Stimulated activated CD8-positive, alpha-beta memory T cell treated with anti-CD3 and anti-CD28 coated beads, Interleukin-4, amount 100 ng/mL, for 1 hour (primary cell): ENCODE measurements at places on chromosomes 16 and 17.

DNA sequence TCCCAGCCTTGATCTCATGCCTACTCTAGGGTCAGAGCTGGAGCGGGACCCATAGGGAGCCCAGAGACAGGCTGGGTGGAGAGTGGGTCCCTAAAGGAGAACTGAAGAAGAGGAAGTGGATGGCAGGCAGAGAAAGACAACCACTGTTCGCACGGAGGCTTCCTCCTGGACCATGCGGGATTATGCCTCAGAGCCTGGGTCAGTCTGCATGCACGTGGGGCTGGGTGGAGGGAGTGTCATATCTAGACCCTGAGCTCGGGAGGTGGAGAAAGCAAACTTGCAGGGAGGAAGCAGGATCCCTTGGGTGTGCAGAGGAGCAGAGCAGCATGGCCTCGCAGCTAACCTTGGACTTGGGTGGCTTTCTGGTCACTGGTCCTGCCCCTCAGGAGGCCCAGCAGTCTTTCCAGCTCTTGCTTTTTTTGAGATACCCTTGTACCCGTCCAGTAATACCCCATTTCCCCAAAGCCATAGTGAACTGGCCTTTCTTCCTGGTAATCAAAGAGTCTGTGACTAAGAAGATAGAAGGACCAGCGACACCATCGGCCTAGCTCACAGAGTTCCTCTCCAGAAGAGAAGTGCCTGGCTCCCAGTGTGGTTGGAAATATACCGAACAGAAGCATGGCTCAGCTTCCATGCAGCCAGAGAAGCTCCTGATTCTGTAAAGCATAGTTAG, 344.2 kb downstream of the CPPED1 start:
- DNase-seq: no peak

DNA sequence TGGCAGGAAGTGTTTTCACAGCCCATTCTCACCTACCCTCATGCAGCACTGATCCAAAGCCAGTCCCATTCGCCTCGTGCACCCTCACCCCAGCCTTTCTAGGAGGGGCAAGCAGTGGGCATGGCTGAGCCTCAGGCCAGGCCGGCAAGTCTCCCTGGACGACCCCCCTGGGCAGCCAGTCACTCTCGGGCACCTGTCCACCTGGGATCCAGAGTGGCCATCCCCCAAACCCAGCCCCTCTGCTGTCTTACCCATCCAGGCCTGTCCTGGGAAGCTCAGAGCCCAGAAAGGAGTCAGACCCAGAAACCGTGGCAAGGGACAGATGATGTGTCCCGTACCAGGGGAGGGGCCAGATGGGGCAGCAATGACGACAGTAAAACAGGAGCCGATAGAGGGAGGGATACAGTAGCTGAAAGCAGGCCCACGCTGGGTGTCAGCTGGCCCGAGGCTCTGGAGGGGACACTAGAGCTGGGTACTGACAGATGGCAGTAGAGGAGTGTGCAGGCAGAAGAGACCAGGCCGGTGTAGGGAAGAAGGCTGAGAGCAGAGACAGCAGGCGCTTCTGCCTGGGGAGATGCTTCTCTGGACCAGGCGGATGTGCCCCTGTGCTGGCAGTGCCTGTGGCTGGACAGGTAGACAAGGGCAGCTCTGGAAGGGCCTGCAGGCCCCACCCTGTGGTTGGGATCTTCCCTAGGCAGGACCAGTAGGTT, 5.8 kb downstream of the CMTM3 start:
- no peak for DNase-seq

DNA sequence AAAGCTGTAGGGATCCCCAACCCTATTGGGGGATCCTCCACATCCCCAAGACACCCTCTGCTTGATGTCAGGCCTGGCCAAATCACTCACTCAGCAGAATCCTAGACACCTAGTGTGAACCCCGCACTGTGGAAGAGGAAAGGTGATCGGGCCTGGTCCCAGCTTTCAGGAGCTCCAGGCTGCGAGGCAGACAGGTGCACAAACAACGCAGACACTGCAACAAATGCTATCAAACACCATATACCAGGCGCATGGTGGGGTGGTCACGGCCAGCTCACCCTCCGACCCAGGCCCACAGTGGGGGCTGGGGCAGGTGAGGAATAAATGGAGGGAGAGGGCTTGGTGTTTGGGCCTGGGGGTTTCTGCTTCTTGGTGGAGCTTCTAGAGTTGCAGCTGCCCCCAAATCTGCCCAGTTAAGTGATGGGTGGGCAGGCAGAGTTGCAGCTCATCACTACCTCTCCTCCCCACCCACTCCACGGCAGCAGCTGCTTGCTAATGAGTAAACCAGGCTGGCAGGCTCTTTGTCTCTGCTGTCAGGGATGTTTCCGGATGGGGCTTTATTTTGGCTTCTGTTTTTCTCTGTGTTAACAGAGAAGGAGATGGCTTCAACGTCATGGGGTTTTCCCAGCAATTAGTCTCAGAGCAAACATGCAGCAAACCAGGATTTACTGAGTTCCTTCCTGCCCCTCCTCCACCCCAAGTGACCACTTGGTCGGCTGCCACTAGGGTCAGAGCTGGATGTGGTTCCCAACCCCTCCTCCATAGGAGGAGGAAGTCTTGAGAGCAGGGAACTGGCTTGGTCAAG, 46.6 kb downstream of the PECAM1 start:
- DNase-seq: no peak

- no peak for DNase-seq
Measured at GRCh38 chr16:75532142-75532765, 3.7 kb downstream of the CHST5 start.
